Caki2 (cell line): ENCODE measurements at places on chromosomes 2 and 18. TPM values are rescaled to one million over a fixed set of nuclear protein-coding genes. Genes with fewer than 3 reads are reported as not detected.

The IRS1 gene
- total RNA-seq, result 3.5 and 5.8 TPM in 2 replicates

The MAPK4 gene
- total RNA-seq, result not detected in 2 replicates

The ALPG gene
- total RNA-seq, result not detected in 2 replicates

The COL3A1 gene
- 0.03 and 3.6 TPM in 2 replicates for total RNA-seq

The NR4A2 gene
- not detected in 2 replicates for total RNA-seq

The CYP1B1 gene
- 3.0 and 5.5 TPM in 2 replicates for total RNA-seq

The ACVR1C gene
- not detected in 2 replicates for total RNA-seq

The ONECUT2 gene
- total RNA-seq, result 0.03 and 0.44 TPM in 2 replicates

The ARHGAP25 gene
- not detected in 2 replicates for total RNA-seq

The CYTIP gene
- total RNA-seq, result 0.07 TPM in 1 of 2 replicates, not detected in the other

The GNAL gene
- total RNA-seq, result 3.5 and 10.6 TPM in 2 replicates

The CYP27C1 gene
- 2.9 and 3.0 TPM in 2 replicates for total RNA-seq

The MRPL44 gene
- 25.3 and 28.7 TPM in 2 replicates for total RNA-seq

The DUSP2 gene
- total RNA-seq, result 6.1 and 7.4 TPM in 2 replicates

The C2orf72 gene
- total RNA-seq, result 12.8 and 21.5 TPM in 2 replicates

The SF3B6 gene
- total RNA-seq, result 239 and 275 TPM in 2 replicates

The GKN1 gene
- total RNA-seq, result not detected in 2 replicates

The CCDC178 gene
- not detected in 2 replicates for total RNA-seq

- no peak for DNase-seq
These were observed 19.5 kb downstream of the SLC20A1 start for GRCh38 chr2:112665113-112665780.

GRCh38 chr2:85868822-85869221 is 20.0 kb downstream of the ST3GAL5 start:
- no peak for DNase-seq

- DNase-seq, result no peak
These were observed 5.3 kb downstream of the COL3A1 start for GRCh38 chr2:188979187-188980114.

DNA sequence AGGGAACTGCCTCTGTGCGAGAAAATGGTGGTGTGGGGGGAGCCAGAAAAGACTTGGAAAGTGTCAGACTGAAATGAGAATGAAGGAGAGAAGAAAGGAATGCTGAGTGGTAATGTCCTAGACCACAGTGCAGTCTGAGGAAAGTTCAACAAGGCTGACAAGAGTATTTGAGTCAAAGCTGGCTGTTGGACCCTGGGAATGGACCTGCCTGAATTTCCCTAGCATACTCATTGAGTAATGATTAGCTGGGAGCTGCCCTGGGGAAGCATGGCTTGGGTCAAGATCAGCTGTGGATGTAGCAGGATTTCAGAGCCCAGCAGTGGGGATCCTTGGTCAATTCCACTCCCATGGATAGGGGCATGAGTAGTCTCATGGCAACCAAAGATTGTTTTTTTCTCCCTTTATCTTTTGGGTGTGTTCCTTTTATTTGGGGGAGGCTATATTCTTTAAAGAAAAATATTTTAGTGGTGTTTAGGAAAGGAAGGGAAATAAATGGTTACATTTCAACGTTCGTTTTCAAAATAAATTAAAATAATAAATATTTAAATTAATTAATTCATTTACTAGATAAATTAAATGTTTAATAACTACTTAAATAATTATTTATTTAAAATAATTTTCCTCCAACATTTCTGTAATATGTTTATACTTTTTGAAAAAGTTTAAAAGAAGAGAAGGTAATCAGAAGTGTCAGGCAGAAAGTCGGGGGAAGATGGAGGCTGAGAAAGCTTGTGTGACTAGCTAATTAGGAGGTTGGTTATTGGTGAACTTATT is 15.9 kb upstream of the LHCGR start:
- DNase-seq, result no peak

GRCh38 chr2:69114534-69114933 is 101.6 kb downstream of the ANTXR1 start:
- DNase-seq, result no peak

GRCh38 chr2:225009768-225010167 is 32.5 kb downstream of the DOCK10 start:
- peak; percentile 79 for DNase-seq

GRCh38 chr2:43846140-43846793 is 7.5 kb downstream of the ABCG8 start:
- DNase-seq, result no peak

DNA sequence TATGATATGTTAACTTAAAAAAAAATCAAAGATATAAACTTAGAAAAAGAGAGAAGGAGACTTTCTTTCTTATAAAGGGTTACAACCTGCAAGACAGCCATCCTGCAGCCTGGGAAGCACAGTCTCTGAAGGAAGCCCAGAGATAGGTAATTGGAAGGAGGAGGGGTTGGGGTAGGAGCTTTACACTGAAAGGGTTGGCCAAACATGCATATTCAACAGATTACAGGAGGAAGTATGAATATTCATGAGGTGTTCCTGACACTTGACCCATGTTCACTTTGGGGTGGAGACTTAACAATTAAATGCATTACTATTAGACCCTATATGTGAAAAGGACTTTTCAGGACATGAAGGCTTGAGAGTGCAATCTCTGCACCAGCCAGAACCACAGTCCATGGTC is 71.7 kb upstream of the CDH2 start:
- DNase-seq, result no peak

DNA sequence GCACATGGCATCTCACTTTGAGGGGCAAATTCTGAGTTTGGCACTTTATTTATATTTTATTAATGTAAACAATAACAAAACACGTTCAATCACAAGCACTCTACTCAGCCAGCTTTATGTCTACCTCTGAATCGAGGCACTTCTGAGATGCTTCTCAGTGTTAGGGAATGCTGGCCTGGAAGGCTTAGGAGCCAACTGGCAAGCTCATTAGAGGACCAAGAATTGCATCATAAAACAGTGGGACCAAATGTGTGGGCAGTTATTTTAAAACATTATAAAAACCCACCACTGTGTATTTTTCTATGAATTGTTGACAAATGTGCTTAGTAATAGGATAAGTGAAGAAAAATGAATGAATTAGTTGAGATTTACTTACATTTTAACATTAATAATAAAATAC is 46.8 kb upstream of the SMIM21 start:
- no peak for DNase-seq

DNA sequence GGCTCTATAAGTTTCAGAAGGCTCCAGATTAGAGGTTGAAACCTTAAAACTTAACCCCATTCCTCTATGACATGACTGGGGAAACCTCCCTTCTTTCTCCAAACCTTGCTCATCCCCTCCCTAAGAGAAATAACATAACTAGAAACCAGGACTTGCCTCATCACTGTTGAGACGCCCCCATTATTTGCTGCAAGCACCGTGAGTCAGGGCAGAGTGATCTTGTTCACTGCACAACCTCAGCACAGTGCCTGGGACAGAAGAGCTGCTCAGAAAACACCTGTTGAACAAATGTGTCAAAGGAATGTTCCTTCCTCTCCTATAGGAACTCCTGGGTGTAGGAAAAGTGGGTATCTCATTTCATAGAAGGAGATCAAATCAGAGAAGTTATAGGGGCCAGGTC is 132.7 kb upstream of the CTAGE1 start:
- DNase-seq, result no peak

DNA sequence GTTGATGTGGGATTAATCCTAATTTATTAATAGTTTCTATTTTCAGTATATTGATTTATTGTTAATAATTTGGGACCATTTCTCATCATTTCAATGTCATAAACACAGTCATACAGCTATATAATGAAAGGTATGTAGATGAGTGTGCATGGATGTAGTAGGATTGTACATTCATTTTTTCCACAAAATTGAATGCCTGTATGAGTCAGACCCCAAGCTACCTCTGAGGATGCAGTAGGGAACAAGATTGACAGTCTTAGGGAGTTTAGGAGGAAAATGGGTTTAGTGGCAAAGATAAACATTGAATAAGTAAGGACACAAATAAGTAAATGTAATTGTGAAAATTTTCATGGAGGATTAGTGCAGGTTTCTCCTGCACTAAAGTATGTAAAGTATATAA is 14.1 kb upstream of the TMEFF2 start:
- no peak for DNase-seq

- DNase-seq, result no peak
These were observed 102.6 kb downstream of the MTCL1 start for GRCh38 chr18:8808001-8808400.

- no peak for DNase-seq
These were observed 125.1 kb downstream of the CPS1 start for GRCh38 chr2:210681491-210681890.

GRCh38 chr2:181471226-181471625 is 14.0 kb downstream of the ITGA4 start:
- DNase-seq, result no peak

DNA sequence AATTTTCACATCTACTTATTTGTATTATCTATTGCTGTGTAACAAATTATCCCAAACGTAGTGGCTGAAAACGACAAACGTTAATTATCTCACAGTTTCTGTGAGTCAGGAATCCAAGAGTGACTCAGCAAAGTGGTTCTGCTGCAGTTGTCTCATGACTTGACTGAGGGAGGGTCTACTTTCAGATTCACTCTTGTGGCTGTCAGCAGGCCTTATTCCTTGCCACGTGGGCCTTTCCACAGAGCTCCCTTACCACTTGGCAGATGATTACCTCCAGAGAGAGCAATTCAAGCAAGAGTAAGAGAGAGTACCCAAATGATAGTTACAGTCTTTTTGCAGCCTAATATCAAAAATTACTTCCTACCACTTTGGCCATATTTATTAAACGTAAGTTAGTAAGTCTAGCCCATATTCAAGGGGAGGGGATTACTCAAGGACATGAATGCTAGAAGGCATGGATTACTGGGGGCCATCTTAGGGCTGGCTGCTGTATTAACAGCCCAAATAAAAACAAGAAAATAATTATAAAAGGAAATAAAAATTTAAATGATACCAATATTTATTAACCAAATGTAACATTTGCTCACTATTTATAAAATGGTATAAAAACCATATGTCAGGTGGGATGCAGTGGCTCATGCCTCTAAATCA is 48.7 kb upstream of the NBEAL1 start:
- DNase-seq, result peak; percentile 70

DNA sequence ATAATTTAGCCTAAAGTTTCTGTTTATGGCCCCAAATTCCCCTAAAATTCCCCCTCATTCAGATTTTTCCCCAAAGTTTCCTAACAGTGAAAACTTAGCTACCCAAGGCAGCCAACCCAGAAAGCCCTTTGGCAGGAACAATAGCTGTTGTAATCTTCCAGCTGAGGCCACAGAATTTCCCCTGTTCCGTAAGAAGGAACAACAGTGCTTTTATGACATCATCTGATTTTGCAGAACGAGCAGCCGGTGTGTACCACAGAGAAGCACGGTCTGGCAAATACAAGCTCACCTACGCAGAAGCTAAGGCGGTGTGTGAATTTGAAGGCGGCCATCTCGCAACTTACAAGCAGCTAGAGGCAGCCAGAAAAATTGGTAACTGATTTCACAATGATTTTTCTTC is 6.3 kb downstream of the TNFAIP6 start:
- peak; percentile 63 for DNase-seq

DNA sequence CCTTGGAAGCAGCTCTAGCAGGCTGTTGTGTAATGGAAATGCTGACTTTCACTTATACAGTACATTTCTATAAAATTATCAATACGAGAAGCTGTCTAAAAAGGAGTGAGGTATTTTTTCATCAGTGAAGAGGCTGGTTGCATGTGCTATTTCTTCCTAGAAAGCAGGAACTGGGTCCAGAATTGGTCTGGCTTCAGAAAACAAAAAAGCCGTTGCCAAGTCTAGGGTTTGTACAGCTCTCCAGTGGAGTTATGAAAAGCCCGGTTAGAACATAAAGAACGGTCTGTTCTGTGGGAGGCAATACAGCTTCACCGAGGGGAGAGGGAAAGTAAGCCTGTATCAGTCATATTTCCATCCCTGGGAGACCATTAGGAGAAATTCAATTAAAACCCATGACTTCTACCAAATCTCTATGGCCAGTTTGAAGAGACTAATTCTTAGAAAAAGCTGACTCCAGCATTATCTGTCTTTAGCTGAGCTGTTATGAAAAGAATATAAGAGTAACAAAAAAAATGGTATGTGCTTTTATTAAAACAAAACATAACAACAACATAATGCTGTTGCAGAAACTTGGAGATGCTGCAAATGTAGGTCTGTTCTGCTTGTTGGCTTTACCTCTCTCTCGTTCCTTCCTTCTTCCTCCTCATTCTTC is 217.0 kb downstream of the CMPK2 start:
- no peak for DNase-seq

DNA sequence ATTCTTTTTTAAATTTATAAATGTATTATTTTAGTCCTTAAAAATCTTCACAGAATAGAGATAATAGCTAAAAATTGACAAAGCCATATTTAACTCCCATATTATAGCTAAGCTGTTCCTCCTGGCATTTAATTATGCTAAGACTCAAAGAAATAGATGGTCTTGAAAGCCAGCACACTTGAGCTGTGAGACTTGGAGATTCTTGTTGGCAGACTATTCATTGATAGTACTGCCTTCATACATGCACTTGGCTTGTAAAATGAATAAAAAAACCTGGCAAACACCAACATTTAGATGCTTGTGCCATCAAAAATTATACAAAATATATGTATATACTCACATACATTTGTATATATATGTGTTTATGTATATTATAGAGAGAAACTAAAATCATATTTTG is 9.7 kb upstream of the LDAH start:
- DNase-seq, result no peak

DNA sequence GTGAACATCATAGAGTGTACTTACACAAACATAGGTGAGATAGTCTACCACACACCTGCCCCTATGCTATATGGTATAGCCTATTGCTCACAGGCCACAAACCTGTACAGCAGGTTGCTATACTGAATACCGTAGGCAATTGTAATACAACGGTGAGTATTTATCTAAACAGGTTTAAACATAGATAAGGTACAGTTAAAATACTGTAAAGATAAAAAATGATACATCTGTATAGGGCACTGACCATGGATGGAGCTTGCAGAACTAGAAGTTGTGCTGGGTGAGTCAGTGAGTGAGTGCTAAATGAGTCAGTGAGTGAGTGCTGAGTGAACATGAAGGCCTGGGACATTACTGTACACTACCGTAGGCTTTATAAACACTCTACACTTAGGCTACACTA is 267.0 kb upstream of the HS6ST1 start:
- DNase-seq, result no peak

GRCh38 chr2:68468801-68469200 is 1.4 kb downstream of the APLF start:
- no peak for DNase-seq

DNA sequence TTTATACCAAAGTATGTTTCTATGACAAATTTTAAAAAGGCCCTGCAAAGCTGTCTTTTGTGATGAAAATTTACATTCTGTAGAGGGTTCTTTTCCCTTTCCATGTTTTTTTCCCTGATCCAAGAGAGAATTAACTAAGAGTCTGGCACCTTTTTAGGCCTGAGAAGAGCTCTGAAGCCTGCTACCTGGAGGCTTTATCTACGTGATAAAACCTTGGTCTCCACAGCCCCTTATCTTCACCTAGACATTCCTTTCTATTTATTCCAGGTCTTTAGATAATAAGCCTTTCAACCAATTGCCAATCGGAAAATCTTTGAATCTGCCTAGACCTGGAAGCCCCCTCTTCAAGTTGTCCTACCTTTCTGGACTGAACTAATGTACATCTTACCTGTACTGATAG is 774.1 kb upstream of the LRRTM1 start:
- no peak for DNase-seq
